ENCODE measurements at places on chromosomes 5 and 9.

GRCh38 chr9:13823026-13823425 is 490.9 kb downstream of the NFIB start:
- no peak for DNase-seq

DNA sequence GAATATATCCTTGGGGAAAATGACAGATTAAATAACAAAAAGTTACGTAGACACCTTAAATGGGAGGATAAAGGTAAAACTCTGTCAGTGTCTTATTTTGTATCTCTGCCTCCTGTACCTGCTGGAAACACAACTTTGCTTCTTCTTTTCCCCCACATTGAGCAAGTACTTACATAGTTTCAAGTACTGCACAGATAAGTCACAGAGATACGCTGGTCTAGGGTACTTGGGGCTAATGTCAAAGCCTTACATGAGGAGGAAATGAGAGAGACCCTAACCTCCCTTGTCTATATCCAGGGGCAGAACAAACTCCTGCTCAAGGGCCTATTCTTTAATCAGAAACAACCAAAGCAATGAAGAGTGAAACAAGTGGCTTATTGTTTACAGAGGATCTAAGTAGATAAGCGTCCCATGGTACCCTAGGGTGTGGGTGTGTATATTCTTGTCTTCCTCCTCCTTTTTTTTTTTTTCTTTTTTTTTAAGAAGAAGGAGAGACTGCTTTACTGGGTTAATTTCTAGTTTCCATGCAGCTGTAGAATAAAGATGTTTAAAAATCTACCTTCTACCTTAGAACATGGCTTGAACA is 43.1 kb downstream of the ELL2 start:
- DNase-seq: no peak

DNA sequence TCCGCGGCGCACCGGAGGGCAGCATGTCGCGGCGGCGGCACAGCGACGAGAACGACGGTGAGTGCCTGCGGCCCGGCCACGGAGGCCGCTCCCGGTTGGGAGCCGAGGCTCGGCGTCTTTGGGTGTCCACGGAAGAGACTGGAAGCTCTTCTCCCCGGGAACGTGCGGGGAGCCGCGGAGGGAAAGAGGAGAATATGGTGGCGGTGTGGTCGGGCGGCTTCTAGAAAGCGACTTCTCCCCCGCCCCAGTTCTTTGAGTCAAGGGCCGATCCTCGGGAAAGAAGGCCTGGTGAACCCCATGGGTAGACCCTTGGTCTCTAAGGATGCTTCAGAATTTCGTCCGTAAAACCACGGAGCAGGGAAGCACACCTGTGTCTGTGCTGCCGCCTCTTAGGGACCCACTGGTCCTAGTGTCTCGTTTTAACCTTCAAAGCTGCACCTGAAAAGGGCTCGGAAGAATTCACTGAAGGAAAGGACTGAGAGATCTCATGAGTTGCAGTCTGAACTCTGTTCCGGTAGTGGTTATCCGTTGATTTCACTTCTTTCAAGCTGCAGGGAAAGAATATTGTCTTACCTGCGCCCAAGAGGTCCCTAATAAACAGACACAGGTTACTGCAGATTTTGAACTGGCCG is 354 bp downstream of the NCBP1 start:
- peak; percentile 4 for DNase-seq

DNA sequence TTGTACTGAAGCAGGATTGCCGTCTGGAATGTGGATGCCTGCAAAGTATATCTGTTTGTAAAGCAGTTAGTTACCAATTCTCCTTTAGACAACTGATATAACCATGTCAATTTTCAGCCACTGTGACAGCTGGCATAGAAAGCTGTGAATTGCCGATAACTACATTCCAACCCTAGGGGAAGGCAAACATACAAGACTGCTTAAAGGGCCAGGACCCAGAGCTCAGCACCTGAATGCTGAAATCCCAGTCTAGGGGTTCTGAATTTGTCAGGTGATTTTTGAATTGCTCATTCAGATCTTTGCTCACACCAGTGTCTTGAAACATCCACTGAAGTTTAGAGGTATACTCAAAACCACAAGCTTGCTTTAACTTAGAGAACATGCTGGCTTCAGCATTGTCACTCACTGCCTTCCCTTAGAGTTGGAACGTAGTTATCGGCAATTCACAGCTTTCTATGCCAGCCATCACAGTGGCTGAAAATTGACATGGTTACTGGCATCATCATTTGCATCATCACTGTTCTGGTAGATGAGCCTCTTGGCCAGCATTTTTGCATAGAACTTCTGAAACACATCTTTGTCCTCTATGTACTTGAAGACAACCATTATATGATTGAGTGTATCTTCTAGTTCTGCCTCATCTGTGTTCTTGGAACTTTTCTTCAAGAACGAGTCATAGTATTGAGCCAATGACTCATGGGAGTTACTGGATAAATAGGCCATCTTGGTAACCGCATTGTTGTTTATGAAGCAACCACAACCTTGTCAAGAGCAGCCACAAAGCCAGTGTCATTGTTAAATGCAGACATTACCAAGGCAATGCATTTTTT is 82.1 kb downstream of the CCDC192 start:
- no peak for DNase-seq

DNA sequence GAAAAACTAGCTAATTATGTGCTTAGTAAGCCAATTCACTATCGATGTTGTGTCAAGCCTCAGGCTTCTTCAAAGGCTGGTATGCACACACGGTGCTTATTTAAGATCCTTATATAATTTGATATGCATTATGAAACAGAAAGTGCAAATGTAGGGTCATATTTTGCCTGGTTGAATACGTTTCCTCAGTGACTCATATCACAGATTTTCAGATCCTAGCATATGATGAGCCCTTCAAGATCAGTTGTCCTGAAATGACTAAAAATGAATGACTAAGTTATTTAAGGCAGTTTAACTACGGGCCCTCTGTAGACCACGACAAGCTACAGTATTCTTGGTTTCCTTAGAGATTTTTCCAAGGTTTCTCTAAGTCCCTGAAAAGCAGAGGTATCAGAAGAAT is 778.3 kb downstream of the PRELID2 start:
- no peak for DNase-seq

GRCh38 chr5:90855296-90856010 is 296.9 kb downstream of the ADGRV1 start:
- DNase-seq: no peak

DNA sequence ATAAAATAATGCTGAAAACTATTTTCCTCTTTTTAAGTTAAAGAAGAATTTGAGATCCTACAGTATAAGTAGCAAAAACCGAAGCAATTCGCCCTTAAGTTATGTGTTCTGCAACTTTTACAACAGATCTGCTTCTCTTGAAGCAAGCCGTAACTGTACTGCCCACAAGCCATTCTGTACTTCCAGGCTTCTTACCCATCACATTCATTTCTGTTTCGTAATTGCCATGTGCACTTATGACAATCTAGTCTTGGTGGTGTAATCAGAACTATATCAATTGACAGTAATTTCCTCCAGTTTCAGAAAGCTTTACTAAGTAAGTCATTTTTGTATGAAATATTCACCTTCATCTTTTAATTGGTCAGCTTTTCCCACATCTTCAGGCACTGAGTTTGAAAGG is 13.8 kb downstream of the SGTB start:
- peak; percentile 65 for DNase-seq

DNA sequence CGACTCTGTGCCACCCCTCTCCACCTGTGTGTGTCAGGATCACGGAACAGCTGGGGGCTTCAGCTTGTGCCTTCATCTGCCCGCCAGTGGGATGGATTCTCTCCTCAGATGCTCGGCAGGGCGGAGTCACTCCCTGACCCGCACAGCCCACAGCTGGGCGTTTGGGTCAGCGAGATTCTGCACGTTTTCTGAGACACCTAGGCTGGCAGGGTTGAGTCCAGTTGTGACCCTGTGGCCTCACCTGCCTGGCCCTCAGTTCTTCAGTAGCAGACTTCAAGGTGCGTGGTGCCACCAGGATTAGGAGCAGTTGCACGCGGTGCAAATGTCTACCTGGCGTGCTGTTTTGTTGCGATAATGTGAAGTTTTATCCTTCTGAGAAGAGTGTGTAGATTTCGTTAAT is 5.0 kb downstream of the NDUFS6 start:
- DNase-seq: no peak

Measured in suppressor macrophage (primary cell).